ENCODE measurements at places on chromosomes 2 and 18.

- no peak for DNase-seq
These were observed 166.3 kb upstream of the NYAP2 start for GRCh38 chr2:225233234-225233633.

DNA sequence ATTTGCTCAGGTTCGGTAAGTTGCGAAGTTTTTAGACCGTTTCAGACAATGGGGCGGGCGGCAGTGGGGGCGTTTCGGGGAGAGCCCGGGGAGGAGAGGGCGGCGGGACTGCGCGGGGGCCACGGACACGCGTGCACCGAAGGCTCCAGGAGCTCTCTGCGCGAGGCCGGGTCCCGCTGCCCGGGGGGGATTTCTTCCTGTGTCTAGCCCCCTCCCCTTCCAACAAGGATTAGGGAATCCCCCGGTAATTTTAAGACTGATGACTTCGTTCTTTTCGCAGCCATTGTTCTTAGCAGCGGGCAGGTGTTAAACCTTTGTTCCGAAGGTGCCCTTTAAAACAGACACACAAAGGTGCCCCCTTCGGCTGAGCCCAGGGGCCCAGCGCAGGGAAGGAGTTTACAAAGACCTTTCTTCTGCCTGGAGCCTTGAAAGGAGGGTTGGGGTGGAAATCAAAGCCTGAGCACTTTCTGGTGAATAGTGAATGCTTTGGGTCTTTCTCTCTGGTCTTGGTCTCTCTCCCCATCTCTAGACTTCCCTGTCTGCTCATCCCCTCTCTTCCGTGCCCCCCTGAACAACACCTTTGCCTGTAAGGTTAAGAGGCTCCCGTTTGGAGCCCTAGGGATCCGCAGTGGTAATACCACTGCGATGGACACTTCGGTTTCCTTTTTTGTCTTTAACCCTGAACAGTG, 2.1 kb downstream of the TRIB2 start:
- DNase-seq: no peak

DNA sequence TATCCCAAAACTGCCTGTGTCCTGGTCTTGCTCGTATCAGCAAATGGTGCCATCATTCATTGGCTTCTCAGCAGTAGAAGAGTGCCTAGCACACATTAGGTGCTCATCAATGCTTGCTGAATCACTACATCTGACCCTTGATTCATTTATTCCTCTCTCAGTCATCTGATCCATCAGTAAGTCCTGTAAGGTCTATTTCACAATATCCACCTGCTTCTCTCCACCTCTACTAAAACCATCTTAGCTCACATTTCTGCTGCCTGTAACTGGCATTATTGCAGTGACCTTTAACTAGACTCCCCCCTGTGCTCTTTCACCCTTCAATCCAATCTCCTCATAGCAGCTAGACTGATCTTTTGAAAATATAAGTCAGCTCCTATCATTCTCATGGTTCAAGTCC, 387.6 kb upstream of the SPRED2 start:
- no peak for DNase-seq

GRCh38 chr2:127498386-127498785, 27.9 kb downstream of the IWS1 start:
- DNase-seq: peak; percentile 15

- no peak for DNase-seq
These were observed 22.2 kb upstream of the GNAL start for GRCh38 chr18:11666831-11667230.

DNA sequence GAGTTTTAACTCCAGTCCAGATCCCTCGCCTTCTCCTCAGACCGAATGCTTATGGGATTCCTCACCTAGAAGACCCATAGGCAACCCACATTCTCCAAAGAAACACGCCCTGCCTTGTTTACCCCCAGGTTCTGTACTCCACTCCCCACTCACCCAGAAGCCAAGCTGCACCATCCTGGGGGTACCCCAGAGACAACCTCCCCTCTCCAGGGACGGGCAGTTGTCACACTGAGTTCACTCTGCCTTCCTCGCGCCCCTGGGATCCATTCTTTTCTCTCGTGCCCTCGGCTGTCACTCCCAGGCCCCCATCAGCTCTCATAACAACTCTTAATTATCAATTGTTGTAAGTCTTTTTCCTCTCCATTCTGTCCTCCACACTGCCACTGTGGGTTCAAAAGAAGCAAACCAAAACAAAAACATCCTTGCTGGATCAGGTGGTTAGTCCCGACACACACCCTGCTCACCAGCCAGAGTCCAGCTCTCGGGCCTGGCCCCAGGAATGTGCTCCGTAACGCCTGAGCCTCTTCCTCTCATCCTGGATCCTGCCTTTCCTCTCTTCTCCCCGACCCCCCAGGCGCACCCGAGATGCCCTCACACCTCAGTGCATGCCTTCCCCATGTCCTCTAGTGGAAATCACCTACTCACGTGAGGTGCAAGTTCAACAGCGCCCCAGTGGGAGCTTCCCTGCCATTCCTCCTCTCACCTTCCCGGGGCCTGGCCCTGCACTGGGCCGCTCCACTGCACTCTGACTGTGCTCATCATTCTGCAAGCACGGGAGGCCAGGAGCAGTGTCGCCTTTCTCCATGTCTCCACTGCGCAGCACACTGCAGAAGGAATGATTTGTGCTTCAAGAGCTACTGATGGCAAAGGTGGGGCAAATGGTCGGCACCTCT, 20.7 kb downstream of the COX7A2L start:
- no peak for DNase-seq

DNA sequence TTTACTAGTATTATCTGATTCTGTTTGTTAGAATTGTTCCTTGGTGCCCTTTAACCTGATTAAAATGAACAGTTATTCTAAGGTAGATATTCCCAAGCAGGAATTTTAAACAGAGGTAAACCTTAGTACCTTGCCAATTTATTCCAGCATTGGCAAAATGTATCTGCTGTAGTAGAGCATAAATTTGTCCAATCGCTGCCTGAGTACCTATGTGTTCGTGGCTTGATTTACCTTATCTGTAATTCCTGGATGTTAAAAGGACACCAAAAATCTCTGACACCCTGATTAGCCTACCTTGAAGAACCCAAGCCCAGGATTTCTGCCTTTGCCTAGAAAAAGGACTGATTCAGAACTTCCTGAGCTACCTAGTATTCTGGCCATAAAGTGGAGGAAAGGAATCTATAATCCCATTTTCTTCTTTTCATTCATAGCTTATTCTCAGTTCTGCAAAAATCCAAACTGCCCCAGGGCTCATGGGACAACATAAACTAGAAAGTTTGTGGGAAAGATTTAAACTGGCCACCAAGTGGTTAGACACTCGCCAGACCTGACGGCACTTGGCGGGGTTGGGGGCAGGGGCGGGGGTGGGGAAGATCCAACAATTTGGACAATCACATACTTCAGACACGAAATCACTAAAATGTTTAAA, 16.2 kb upstream of the ZCCHC2 start:
- DNase-seq: peak; percentile 86

GRCh38 chr2:101125374-101125773, 25.8 kb downstream of the TBC1D8 start:
- no peak for DNase-seq

- no peak for DNase-seq
These were observed 21.4 kb upstream of the GREB1 start for GRCh38 chr2:11512431-11512830.

DNA sequence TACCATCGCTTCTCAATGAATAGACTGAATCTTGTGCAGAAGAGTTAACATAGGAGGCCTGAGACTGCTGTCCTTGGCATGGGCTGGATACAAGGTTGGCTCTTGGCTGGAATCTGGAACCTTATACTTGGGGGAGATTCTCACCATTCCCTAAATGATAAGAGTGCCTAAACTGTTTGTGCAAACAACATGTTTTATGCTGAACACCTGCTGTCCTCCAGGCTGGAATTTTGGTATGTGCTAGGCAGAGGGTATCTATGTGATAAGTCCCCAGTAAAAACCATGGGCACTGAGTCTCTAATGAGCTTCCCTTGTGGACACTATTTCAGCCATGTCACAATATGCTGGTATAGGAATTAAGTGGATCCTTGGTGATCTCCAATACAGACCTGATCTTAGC, 12.8 kb downstream of the PGAP1 start:
- no peak for DNase-seq

GRCh38 chr2:108363024-108363907, 14.5 kb upstream of the SULT1C4 start:
- DNase-seq: no peak

GRCh38 chr2:23504591-23504990, 119.6 kb downstream of the KLHL29 start:
- DNase-seq: no peak

DNA sequence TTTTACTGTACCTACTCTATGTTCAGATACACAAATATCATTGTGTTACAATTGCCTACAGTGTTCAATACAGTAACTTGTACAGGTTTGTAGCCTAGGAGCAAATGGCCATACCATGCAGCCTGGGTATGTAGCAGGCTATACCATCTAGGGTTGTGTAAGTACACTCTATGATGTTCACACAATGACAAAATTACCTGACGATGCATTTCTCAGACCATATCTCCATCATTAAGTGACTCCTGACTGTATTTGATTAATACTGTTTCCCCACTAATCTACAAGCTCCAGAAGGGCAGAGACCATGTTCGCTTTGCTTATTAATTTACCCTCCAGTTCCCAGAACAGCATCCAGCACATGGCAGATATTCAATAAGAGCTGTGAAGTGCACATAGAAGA, 372.2 kb downstream of the METTL4 start:
- DNase-seq: no peak

DNA sequence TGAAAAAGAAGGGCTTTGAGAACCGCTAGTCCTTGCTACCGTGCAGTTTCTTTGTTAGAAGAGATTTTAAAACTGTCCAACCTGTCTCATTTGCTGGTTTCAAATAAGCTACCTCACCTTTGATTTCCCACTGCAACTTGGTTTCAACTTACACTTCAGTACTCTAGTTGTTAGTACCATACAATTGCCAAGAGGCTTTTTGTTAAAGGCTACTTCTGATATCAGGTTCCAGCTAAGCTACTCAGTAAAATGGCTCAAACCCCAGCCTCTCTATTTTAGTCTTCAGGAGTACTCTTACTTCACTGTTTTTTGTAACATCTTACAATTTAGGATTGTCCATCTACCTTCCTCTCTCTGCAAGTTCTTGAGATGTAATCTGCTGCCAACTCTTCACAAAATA, 91.6 kb downstream of the INO80D start:
- no peak for DNase-seq

DNA sequence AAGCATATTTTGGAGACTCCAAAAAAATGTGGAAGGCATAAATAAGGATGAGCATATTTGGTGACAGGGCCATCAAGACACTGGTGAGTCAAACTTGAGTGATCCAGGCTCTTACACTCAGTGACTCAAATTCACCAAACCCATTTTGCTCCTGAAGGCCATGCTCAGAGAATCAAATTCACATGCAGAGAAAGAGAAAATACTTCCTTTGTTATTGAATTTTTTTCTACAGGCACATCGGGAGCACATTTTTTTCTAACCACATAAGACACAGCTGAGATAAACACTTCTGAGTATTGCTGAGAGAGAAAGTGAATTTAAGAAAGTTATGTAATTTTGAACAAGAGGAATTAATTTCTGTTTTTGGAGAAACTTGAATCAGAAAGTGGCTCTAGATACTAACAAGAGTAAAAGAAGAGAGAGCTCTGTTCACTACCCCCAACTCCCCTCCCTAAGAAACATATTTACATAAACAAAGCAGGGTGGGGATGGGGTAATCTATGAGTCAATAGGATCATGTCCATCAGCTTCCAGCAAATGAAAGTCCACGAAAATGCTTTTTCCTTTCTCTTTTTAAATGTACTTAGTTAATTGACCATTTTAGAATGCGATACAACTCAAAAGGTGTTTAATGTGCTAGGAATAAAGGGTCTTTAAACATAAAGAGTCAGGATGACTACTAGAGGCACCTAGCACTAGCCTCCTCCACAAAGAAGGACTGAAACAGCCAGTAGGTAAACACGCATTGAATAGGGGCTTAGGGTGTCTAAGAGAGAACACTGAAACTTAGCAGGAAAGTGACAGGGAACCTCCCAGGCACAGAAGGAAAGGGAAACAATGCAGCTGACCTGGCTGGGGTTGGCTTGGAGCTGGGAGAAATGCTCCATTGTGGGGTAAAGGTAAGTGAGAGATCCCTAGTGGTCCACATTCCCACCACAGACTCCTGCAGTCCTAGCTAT, 152.3 kb downstream of the KCNE4 start:
- DNase-seq: no peak

- no peak for DNase-seq
These were observed 68.6 kb downstream of the CAMKMT start for GRCh38 chr2:44430342-44430741.
